ENCODE measurements at places on chromosomes 6 and 20.

- DNase-seq: no peak
Observed at GRCh38 chr6:64141680-64142079, 506.1 kb downstream of the PHF3 start.

DNA sequence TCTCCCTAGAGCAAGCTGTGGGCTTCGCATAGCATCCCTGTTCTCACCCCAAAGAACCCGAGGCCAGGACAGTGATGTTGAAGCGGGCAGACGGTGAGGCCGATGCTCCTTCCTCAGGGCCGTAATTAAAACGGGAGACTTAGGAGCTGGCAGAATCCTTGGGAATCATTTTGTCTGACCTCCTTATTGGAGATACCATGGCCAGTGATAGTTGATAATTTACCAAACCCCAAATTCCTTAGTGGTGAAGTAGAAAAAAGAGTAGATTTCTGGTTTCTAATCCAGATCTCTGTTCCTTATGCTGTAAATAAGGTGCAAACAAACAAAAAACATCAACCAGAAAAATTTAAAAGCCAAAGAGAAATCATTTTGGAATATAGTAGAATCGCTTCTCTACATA is 361.1 kb upstream of the AGPAT4 start:
- DNase-seq: no peak

DNA sequence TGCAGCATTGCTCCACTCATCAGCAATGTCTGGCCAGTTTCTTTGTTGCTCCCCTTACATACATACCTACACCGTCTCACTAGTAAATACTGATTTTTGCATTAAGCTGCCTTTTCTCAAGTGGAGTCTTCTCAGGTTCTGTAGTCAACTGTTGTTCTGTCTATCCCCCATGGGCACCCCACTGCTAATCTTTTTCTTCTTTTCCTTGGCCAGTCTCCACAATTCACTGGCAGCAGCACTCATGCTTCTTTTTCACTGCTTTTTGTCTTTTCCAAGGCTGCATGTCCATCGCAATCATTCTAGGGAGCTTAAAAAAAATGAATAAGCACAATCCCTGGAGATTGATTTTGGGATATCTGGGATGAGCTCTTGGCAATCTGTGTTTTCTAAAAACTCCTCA is 10.3 kb upstream of the ERVFRD-1 start:
- no peak for DNase-seq

- no peak for DNase-seq
Observed at GRCh38 chr6:107321793-107322192, 137.6 kb downstream of the PDSS2 start.

DNA sequence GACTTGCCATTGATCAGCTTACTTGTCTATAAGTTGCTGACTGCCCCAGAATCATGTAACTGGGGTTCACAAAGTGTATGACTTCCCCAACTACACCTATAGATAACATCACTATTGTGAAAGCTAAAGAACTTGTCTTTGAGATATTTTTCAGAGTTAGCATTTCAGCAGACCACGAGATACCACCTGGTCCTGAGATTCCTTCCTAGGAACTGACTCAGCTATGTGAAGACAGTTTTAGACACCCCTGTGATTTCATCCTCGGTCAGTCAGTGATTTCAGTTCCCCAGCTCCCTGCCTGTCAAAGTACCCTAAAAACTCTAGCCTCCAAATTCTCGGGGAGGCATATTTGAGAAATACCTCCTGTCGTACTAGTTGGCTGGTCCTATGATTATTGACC is 62.4 kb downstream of the TXNDC5 start:
- DNase-seq: no peak

Measured in NCI-H774 (cell line).